Stimulated activated CD4-positive, alpha-beta T cell treated with anti-CD3 and anti-CD28 coated beads, TNF-alpha, amount 100 ng/mL, for 4 hours (primary cell): ENCODE measurements at places on chromosomes 1 and 21.
A peak's percentile ranks its signal among the peaks of the same experiment; 100 is the strongest.

DNA sequence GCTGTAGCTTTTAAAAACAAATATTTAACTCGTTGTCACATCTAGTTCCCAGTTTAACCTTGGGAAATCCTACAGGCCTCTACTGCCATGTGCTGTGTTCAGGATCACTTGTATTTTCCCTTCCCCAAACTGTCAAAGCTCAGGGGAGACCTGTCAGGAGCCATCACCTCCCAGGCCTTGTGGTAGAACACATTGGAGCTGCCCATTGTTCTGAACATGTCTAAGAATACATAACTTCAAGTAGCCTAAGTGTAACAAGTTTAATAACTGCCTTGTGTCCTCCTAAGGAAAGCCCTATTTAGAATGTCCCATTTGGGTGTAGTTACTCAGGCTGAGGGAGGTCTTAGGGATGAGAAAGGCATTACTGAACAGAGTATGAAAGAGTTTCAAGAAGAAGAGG is 28.6 kb upstream of the PIGC start:
- DNase-seq = no peak

DNA sequence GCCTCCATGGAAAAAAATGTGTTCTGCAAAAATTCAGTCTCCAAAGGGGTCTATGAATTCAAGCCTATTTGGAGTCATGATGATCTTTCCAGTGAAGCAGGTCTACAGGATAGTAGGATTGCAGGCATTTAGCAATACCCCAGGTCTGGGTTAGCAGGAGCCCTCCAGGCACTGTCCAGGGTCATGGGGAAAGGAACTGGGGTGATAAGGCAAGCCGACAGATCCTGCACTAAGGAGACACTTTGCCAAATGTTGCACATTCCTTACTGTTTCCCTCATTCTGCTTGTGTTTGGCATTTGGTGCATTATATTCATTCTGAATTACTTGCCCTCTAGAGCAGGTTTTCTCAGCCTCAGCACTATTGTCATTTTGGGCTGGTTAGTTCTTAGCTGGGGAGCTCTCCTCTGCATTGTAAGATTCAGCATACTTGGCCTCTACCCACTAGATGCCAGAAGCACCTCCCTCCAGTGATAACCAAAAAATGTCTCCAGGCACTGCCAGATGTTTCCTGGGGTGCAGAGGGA is 333.3 kb upstream of the PLXNA2 start:
- DNase-seq = no peak

GRCh38 chr1:38256072-38256471 is 209.5 kb upstream of the POU3F1 start:
- DNase-seq = no peak

- no peak for DNase-seq
Measured at GRCh38 chr1:117928881-117929342, 509 bp downstream of the GDAP2 start.

- no peak for DNase-seq
Measured at GRCh38 chr1:201180141-201180540, 10.5 kb upstream of the IGFN1 start.

GRCh38 chr1:207952617-207953542 is 42.0 kb upstream of the CD34 start:
- DNase-seq = no peak

GRCh38 chr1:6460301-6461050 is 5.5 kb downstream of the TNFRSF25 start:
- DNase-seq = peak; percentile 93

DNA sequence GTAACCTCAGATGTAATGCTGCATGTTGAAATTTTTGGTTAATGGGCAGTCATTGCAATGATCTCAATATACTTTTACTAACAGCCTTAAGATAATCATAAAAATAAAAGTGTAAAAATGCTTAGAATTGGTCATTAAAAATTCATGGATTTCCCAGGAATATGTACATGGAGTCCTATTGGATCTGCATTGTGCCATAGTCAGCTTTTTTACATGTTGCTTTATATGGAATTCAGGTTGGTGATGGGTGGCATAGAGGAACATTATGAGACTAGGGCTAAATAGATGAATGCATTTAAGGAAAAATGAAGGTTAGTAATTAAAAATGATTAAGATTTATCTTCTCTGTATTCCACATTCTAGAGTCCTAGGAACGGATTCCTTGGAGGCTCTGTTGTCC is 103.2 kb downstream of the SLC35F3 start:
- DNase-seq = no peak

DNA sequence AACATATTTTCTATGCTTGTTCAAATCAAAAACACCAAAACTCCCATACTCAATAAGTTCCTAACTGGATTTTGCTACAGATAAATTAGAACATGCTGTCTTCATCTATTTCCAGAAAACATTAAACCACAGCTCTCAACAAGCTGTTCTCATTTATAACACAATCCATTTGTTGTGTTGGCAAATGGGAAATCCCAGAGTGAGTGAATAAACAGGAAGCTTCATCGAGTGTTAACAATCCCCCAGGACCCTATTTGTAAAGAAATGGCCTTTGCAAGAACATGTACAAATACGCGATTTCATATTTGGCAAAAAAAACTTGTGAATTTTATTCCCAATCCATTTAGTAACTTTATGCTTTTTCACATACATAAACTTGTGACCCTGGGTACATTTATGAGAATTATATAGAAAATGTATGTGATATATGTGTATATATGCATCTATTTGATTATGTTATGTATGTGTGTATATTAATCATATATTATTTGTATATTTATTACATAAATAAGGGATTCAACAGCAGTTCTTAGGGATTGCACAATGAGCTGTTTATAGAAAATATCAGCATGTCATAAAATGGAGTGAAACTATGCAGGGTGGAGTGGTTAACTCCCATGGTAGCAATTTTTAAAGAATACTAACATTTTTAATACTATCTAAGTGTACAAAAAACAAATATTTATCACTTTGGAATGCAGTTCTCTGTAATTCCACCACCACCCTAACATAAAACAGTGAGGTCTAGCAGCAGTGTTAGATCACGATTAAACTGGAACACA is 160.0 kb downstream of the NEGR1 start:
- DNase-seq = no peak

- DNase-seq = no peak
Measured at GRCh38 chr21:40638466-40639251, 208.3 kb downstream of the DSCAM start.

GRCh38 chr1:221204055-221204833 is 325.0 kb downstream of the HLX start:
- DNase-seq = no peak

- DNase-seq = no peak
Measured at GRCh38 chr1:110697606-110698005, 22.9 kb upstream of the KCNA3 start.

GRCh38 chr1:181135815-181136737 is 47.6 kb downstream of the IER5 start:
- DNase-seq = no peak

DNA sequence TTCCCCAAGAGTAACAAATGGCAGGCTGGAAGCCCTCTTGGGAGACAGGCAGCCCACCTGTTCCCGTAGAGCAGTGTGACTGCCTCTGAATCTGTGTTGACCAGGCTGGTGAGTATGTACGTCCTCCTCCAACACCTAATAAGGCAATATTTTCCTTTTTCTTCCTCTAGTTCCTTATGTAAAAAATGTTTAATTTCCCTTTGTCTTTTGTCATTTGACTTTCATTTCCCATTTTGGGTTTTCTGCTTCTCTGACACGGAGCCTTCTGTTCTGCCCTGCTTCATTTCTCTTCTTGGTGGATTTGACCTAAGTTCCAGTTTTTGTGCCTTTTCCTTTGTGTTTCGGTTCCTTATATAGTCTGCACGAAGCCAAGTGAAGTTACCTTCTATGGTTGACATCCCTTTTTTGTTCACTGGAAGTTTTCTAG is 65.8 kb upstream of the ATF3 start:
- no peak for DNase-seq

DNA sequence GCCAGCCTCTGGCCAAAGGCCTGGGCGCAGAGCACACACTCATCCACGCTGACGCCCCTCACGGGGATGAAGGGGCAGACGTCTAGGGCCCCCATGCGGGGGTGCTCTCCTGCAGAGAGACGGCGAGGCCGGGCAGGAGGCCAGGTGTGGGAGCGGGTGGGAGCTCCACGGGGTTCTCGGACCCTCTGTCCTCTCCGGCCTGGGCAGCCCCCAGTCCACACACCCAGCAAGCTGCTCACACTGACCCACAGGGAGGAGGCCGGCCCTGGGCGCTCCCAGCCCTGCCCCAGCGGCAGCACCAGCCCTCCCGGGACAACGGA is 2.5 kb downstream of the FTCD start:
- no peak for DNase-seq

DNA sequence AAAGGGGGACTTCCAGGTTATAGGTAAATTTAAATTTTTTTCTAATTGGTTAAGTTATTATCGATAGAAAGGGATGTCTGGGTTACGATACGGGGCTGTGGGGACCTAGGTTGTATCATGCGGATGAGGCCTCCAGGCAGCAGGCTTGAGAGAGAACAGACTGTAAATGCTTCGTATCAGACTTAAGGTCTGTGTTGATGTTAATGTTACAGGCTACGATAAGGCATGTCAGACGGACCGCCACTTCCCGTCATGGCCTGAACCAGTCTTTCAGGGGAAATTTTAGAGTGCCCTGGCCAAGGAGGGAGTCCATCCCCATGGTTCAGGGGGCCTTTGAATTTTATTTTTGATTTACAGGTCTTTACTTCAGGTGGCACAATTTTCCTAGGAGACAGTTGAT is 16.7 kb downstream of the ABCG1 start:
- no peak for DNase-seq

GRCh38 chr1:23865543-23865930 is 2.6 kb downstream of the FUCA1 start:
- no peak for DNase-seq

GRCh38 chr1:46517010-46517600 is 27.5 kb downstream of the DMBX1 start:
- DNase-seq = no peak

GRCh38 chr1:12009318-12009947 is 9.9 kb upstream of the MIIP start:
- DNase-seq = no peak

- DNase-seq = no peak
Measured at GRCh38 chr1:3514404-3514803, 59.9 kb downstream of the ARHGEF16 start.

DNA sequence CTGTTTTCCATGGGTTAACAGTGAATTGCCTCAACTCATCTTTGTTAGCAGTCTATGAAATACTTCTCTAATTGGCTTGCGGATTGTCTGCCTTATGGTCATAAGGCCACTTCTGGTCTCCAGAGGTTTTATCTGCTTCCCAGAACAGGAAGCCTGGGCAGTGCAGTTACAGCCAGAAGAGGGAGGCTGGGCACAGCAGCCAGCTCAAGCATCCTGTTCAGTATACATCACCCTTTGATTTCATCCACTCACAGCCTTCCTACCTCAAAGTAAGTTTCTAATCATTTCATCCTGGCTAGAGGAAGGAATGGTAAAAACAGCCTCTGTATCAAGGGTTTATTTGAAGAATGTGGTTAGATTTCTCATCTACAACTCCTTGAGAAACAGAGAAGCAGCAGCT is 311.5 kb upstream of the DEPDC1 start:
- DNase-seq = no peak
